ENCODE measurements at places on chromosomes 6 and 20.

DNA sequence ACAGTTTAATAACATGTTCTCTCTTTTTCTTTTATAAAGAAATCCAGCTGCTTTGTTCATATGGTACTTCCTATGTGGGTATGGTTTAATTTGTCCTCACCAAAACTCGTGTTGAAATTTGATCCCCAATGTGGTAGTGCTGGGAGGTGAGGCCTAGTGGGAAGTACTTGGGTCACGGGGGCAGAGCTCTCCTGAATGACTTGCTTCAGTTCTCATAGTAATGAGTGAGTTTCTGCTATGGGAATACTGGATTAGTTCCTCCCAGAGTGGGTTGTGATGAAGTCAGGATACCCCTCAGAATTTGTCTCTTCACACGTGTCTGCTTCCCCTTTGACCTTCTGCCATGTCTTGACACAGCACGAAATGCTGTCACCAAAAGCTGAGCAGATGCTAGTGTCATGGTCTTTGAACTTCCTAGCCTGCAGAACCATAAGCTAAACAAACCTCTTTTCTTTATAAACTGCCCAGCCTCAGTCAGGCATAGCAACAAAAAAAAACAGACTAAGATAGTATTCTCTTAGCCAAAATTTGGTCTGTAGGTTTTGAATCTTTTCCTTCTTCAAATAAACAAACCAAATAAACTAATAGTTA, 87.8 kb upstream of the HS3ST5 start:
- no peak for DNase-seq

GRCh38 chr6:114267897-114268296, 74.9 kb downstream of the HS3ST5 start:
- DNase-seq = no peak

GRCh38 chr20:3541887-3542721, 71.3 kb downstream of the ATRN start:
- DNase-seq = no peak

GRCh38 chr6:134307870-134308269, 10.0 kb downstream of the SGK1 start:
- peak; percentile 33 for DNase-seq

GRCh38 chr20:47784599-47785310, 526 bp downstream of the SULF2 start:
- DNase-seq = peak; percentile 36

GRCh38 chr6:21061892-21062291, 527.6 kb downstream of the CDKAL1 start:
- no peak for DNase-seq

GRCh38 chr6:50097966-50098640, 48.4 kb upstream of the DEFB112 start:
- DNase-seq = no peak

DNA sequence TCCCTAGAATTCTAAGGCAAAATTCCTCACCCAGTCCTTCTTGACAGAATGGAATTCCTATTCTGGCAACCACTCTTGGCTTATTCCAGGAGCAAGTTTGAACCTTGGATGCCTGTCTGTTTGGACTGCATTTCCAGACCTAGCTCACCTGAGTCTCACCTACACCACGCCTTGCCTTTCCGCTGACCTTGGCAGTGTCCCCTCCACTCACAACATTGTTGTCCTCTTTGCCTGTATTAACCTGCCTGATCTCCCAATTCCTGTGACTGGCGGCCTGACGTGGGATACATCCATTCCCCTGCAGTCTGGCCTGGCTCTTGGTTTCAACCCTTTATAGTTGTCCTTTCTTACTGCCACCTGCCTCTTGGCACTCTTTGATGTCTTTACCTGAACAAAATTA, 281.4 kb upstream of the SOX4 start:
- no peak for DNase-seq

GRCh38 chr6:110656492-110656891, 158.8 kb downstream of the CDK19 start:
- no peak for DNase-seq

GRCh38 chr6:157281570-157281969, 41.7 kb downstream of the TMEM242 start:
- DNase-seq = no peak

- DNase-seq = no peak
Measured at GRCh38 chr6:168315596-168315995, 4.0 kb downstream of the DACT2 start.

GRCh38 chr6:16969699-16970655, 131.9 kb upstream of the STMND1 start:
- DNase-seq = no peak

- peak; percentile 8 for DNase-seq
Measured at GRCh38 chr6:143449082-143449713, 1.3 kb downstream of the ADAT2 start.

- DNase-seq = peak; percentile 88
Measured at GRCh38 chr6:113433335-113433991, 423.7 kb upstream of the MARCKS start.

- DNase-seq = peak; percentile 84
Measured at GRCh38 chr20:50366270-50367103, 143.7 kb upstream of the PTPN1 start.

DNA sequence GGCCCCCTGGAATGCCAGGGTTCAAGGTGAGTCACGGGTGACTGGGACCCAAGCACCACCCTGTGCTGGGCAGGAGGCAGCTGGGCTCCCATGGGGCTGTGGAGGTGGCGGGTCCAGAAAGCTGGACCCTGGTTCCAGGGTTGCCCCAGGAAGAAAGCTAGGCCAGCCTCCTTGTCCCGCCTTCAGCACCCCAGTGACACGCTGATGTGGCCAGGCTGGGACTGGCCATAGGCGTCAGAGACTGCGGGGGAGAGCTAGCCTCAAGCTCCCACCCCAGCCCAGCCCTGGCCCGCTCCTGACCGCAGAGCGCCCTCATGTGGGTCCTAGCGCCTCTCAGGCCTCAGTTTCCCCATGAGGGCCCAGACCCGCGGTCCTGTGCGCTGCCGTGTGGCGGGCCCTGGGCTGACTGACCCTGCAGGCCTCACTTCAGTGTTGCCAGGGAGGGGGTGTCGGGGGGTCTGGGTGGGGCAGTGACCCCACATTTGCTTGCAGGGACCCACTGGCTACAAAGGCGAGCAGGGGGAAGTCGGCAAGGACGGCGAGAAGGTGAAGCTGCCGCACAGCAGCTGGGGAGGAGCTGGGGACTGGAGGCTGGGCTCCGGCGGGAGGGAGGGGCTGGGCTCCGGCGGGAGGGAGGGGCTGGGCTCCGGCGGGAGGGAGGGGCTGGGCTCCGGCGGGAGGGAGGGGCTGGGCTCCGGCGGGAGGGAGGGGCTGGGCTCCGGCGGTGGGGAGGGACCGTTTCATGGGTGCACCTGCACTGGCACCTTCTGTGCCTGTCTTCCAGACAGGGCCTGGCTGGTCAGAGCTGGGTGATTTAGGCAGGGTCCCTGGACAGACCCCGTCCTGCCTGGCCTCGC, 7.9 kb downstream of the COL9A3 start:
- DNase-seq = peak; percentile 73

GRCh38 chr20:44646641-44647274, 4.7 kb downstream of the ADA start:
- peak; percentile 62 for DNase-seq

- DNase-seq = no peak
Measured at GRCh38 chr6:167098825-167099225, 24.1 kb upstream of the CCR6 start.

DNA sequence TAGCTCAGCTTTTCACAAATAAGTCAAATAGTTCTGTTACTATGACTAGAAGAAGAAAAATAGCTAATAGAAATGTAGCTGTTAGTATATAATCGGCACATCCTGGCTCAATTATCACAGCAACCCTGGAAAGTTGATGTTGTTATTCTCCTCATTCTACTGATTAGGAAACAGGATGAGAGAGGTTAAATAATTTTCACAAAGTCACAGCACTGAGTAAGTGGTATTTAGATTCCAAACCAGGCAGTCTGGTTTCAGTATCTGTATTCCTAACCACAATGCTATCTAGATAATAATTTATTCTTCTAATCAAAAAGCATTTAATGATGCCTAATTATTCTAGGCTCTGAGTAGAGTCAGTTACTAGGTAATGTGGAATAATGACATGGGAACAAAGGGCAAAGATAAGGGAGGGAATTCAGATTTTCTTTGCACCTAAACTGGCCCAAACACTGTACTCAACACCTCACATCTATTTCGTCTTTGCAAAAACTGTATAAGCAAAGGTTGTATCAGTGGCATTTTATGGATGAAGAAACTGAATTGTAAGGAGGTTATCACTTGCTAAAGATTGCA, 51.3 kb downstream of the PDE7B start:
- peak; percentile 73 for DNase-seq

DNA sequence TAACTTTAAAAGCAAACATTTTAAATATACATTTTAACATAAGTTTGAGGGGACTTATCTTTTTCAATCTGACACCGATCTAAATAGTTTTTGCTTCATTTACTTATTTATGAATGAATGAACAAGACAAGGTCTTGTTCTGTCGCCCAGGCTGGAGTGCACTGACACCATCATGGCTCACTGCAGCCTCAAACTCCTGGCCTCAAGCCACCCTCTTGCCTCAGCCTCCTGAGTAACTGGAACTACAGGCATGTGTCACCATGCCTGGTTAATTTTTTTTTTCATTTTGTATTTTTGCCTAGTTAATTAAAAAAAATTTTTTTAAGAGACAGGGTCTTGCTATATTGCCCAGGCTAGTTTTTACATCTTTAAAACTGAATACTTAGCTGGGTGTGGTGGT, 25.4 kb downstream of the FBXO9 start:
- no peak for DNase-seq

DNA sequence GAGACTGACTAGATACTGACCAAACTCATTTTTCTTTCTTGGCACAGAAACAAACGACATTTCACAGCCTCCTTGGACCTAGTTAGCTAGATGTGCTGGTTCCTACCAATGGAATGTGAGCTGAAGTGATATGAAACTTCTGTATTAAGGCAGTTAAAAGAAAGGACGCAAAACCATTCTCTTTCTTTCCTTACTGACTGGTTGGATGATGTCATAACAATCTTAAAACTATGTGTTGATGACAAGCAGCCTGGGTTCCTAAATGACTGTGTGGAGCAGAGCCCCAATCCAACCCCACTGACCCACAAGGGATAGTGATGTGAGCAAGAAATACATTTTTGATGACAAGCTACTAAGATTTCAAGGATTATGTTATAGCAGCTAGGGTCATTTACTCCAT, 35.6 kb downstream of the CEP162 start:
- no peak for DNase-seq

GRCh38 chr6:10624836-10625235, 69.6 kb downstream of the C6orf52 start:
- DNase-seq = no peak

- no peak for DNase-seq
Measured at GRCh38 chr6:106026748-106027715, 59.1 kb upstream of the PRDM1 start.

- no peak for DNase-seq
Measured at GRCh38 chr20:21640556-21640955, 64.9 kb upstream of the PAX1 start.

GRCh38 chr6:163243083-163243482, 171.4 kb upstream of the QKI start:
- DNase-seq = no peak

DNA sequence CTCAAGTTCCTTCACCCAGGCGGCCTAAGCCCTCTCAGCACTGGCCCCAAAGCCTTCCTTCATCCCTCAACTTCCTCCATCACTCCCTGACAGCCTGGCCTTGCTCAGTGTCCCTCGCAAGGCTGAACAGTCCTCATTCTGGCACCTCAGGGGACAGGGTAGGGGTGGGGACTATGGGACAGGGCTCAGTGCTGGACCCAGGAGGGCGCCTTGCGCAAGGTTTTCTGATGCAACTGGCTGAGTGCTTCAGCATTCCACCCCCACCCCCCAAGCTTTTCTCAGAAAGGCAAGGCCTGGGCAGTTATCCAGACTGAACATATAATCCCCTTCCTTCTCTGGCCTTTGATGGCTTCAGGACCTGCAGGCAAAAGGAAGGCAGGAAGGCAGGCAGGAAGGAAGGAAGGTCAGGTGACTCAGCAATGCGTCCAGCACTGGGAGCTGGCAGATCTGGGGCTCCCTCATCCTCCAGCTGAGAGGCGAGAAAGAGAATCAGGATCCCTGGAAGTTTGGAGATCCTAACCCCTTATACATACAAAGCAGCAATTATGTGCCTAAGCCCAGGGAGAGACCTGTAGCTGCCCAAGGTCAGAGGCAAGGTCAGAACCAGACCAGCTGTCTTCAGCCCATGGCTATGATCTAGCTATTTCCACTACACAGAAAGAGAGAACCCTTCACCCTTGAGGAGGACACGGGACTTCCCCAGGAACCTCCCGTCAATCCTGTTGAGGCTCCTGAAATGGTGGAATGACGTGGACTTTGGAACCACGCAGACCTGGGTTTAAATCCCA, 8.6 kb upstream of the TRIB3 start:
- DNase-seq = peak; percentile 90

- peak; percentile 82 for DNase-seq
Measured at GRCh38 chr6:28648035-28648877, 122.6 kb downstream of the GPX5 start.

GRCh38 chr6:163645560-163645959, 231.0 kb downstream of the QKI start:
- peak; percentile 4 for DNase-seq

- no peak for DNase-seq
Measured at GRCh38 chr6:17267566-17267965, 13.6 kb upstream of the RBM24 start.

DNA sequence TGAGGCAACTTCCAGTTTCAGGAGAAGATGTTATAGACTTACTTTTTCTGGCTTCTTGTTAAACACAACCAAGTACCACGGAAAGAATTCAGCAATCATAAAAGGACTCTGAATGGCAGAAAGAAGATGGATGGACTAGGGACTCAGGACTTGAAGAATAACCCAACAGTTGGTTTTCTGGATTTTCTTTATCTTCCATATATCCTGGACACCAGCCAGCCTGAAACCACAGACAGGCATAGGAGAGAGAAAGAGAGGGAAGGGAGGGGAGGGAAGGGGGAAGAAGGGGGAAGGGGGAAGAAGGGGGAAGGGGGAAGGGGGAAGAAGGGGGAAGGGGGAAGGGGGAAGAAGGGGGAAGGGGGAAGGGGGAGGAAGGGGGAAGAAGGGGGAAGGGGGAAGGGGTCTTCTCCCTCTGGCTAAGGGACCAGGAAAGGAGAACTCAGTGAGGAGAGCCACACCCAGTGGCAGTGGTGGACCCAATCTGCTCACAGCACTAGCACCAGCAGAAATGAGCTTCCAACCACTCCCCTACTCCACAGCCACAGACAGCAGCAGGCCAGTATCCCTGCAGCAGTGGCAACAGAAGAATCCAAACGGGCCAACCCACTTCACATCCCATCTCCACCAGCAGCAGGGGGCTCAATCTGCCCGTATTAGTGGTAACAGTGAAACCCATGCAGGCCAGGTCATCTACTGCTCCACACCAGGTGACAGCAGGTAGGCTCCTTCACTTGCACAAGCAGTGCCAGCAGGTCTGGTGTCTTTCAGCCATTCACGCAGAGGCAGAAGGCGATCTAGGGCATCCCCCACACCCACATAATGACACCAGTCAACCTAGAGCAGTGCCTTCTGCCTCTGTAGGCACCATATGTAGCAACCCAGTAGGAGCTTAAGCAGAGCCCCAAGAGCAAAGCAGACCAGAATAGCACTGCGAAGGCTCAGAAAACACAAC, 78.6 kb downstream of the TRMT6 start:
- DNase-seq = no peak
